ENCODE measurements at places on chromosomes 1 and 21.

DNA sequence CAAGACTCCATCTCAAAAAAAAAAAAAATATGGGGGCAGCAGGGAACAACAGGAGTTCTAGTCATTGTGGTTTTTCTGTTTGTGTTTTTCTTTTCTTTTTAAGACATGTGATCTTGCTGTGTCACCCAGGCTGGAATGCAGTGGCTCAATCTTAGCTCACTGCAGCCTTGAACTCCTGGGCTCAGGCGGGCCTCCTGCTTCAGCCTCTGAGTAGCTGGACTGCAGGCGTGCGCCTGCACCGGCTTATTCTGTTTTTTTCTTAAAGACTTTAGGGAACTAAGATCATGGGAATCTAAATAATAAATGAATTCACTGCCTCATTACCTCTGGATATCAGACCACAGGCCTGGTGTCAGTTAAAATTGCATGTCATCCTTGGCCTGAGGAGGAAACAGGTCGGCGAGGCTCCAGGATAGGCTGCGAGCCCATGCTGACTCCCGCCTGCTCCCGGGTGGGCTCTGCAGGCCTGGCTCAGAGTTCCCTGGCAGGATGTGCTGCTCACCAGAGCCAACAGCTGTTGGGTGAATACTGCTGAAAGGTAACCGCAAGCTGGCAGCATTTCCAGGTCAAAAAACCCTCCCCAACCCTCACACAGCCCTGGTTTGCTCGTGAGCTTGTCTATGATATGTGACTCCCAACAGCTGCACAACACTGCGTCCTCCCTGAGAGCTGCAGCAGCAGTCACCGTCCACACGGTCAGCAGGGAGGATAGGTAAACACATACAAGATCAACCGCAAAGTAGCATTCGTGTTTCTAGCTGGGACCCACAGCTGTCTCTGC is 58.1 kb downstream of the SCCPDH start:
- no peak for DNase-seq

GRCh38 chr1:171433451-171433850 is 51.9 kb upstream of the PRRC2C start:
- DNase-seq = no peak

DNA sequence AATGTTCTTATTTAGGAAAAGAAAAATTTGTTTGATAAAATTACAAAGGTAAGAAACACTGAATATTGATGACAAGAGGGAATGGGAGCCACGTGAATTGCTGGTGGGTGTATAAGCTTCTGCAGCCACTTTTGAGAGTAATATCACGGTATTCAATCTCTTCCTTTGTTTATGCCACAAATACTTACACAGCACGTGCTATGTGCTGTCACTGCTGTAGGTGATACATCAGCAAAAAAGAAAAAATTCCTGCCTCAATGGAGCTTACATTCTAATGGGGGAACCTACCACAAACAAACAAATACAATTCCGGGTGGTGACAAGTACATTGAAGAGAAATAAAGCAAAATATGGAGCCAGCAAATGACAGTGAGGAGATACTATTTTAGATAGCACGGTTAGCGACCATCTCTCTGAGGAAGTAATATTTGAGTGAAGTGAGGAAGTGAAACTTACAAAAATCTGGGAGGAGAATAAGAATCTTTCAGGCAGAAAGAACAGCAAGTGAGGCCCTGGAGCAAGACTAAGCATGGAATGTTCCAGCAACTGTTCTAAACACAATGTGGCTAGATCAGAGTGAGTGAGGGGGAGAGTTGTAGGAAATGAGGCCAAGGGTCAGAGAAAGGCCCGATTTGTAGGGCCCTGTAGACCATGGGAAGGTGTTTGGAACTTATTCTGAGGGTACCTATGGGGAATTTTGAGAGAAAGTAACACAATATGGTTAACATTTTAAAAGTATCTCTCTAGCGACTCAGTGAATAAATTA is 2.6 kb upstream of the FCRLB start:
- DNase-seq = no peak

DNA sequence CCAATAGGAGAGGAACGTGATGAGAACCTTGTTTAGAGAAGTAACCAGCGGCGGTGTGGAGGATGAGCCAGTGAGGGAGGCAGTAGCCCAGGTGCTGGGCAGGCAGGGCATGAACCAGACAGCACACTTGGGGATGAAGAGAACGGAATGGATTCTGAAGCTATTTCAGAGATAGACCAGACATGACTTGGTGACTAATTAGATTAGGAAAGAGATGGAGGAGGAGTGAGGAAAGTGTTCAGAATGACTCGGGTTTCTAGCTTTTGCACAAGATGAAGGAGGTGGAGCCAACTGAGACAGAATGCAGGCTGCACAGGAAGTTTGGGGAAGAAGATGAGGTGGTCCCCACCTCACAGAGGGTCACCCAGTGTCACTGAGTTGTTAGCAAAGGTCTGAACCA is 5.1 kb downstream of the PEF1 start:
- DNase-seq = no peak

- DNase-seq = no peak
Observed at GRCh38 chr1:117473063-117473462, 105.8 kb downstream of the MAN1A2 start.

DNA sequence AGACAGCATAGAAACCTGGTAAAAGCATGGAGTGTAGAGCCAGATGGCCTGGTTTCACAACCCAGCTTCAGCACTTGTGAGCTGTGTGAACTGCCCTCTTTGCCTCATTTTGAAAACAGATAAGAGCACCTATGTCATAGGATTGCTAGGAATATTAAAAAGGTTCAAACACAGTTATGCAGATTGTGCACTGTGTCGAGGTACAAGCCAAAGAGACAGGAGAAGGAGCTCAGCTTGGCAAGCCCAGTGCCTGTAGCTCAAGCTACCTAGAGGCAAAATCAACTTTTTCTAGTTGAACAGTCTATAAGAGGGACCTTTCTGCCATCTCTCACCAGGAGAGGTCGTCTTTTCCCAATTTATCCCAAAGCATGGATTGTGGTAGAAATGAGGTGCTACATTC is 5.0 kb downstream of the CHODL start:
- DNase-seq = no peak

DNA sequence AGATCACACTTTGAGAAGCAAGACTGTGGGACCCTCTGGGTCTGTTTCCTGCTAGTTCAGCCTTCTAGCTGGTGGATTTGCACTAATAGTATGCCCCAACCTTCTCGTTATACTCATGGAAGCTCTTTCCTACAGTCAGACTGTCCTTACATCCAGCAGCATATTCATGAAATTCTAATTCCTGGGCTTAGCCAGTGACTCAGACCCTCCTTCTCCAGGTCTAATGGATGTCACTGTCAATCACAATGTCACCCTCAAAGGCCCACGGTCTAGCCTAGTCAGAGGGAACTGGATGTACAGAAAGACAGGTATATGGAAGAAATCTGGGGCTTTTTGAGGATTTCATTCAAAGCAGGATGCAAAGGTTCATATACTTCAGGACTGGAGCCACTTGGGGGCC is 72.4 kb downstream of the KCNJ15 start:
- no peak for DNase-seq

- DNase-seq = no peak
Observed at GRCh38 chr1:96641282-96641681, 80.3 kb upstream of the PTBP2 start.

DNA sequence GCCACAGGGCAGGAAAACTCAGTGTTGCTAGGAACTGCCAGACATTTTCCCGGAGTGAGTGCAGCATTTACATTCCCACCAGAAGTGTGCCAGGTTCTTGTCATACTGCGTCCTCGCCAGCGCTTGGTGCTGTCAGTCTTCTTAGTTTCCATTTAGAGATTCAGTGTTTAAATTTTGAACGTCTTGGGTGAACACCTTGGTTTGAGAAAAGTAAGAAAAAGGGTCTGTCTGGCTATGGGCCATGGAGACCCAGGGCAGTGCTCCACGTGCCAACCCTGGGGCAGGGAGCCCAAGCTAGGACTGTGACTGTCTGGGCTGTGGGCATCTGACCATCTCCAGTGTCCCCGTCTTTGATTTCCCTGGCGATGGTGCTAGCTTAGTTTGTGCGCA is 16.0 kb downstream of the IBA57 start:
- DNase-seq = no peak

GRCh38 chr1:167751676-167752075 is 29.9 kb downstream of the MPZL1 start:
- no peak for DNase-seq

GRCh38 chr1:161335796-161336195 is 21.6 kb downstream of the SDHC start:
- no peak for DNase-seq

Measured in omental fat pad (tissue), 4 donors.